HL-60 (cell line): ENCODE measurements at places on chromosomes 6 and 20.
A peak's percentile ranks its signal among the peaks of the same experiment; 100 is the strongest.

- no peak for DNase-seq
Observed at GRCh38 chr6:118324116-118324515, 224.0 kb upstream of the PLN start.

DNA sequence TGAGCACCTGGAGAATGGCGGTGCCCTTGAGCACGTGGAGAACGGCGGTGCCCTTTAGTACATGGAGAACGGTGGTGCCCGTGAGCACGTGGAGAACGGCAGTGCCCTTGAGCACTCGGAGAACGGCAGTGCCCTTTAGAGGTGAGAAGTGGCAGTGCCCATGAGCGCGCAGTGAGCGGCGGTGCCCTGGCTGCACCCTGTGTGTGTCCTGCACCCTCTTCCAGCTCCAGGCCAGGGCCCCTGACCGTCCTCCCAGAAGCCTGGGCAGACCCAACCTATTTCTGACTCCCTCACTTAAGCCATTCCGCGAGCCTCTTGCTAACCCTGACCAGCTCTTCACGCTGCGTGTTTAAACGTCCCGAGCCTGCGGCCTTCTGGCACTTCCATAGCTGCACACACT, 151.3 kb downstream of the DLL1 start:
- DNase-seq = no peak

- DNase-seq = no peak
Observed at GRCh38 chr20:18048176-18048575, 9.5 kb downstream of the OVOL2 start.

GRCh38 chr6:113359155-113360140, 497.7 kb upstream of the MARCKS start:
- DNase-seq = no peak

- DNase-seq = no peak
Observed at GRCh38 chr6:112231594-112232060, 22.7 kb downstream of the LAMA4 start.

- DNase-seq = no peak
Observed at GRCh38 chr6:1574083-1574761, 35.5 kb upstream of the FOXC1 start.

DNA sequence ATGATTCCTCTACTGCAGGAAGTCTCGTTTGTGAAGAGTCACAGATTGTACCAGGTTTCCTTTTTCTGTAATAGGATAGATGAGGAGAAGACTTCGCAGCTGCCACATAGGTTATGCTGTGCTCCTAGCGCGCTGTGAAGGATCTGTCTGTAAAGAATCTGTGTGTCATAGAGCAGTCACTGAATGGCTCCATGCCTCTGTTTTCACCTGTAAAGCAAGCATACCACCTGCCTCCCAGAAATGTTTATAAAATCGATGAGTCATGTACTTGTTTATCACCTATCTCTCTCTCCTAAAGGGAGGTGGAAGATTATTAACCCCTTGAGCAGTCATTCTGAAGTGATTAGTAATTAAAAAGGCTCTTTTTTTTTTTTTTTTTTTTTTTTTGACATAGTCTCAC, 86.6 kb downstream of the TFAP2B start:
- no peak for DNase-seq

GRCh38 chr20:58155148-58155925, 73.1 kb downstream of the ANKRD60 start:
- DNase-seq = no peak

GRCh38 chr6:110728501-110728900, 86.8 kb downstream of the CDK19 start:
- no peak for DNase-seq

DNA sequence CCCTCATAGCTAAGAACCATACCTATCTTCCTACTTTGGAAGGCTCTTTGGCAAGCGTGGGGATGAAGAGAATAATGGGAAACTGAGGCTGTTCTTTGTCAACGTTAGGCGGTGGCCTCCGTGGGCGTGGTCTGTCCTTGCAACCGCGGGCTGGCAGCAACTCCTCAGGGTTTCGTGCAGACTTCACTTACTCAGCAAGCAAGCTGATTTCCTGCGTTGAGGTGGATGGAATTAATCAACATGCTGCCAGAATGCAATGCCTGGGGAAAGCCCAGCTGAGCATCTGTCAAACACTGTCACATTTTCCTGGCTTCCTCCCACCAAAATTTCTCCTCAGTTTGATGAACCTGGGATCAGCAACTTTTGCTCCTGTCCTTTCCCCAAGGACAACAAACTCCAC, 9.2 kb upstream of the IL17F start:
- DNase-seq = no peak

DNA sequence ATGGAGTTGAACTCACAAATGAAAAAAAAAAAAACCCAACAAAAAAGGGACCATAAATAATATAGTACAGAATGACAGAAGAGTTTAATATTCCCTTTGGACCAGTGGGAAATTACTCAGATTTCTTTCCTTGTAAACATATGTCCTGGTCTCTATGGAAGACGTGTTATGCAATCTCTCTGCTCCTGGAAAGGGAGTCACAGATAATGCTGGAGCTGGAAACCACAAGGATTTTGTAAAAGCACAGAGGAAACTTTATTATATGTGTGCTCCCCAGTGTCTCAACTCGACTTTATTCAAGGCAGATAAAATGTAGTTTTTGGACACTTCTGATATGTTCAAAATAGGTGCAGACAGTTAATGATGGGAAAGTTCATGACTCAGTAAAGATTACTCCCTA, 88.1 kb upstream of the ZFP64 start:
- no peak for DNase-seq

DNA sequence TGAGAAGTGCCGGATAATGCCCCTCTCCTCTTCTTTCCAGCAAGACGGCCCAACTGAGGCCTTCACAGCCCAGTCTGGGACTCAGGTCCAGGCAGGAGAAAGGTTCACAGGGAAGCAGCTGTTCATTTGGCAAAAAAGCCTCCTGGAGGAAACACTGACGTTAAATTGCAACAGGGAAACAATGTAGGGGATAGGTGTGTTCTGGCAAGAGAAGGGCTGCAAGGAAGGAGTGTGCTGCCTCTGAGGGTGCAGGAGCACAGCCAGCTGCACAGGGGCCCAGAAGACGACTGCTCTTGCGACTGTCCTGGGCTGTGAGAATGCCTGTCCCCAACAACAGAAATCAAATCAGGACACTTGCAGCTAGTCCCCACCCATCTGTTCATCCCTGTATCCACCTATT, 70.6 kb upstream of the PMEPA1 start:
- DNase-seq = no peak

- DNase-seq = no peak
Observed at GRCh38 chr20:14698605-14699373, 361.4 kb upstream of the FLRT3 start.

DNA sequence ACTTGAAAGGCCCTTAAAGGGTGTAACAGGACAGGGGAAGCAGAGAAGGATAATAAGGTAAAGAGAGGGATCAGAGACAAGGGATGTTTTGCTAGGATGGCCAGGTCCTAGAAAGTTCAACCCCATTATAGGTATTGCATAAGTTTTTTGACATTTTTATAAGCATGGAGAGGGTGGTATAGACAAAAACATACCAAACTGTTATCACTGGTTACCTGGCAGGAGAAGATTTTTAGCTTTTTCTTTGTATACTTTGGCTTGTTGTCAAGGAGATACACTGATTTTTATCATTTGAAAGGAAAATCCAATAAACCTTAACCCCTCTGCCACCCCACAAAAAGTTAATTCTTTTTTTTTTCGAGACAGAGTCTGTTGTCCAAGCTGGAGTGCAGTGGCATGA, 28.4 kb downstream of the ZMYND8 start:
- DNase-seq = no peak

GRCh38 chr6:17988422-17988944, 1.0 kb upstream of the KIF13A start:
- no peak for DNase-seq

- DNase-seq = no peak
Observed at GRCh38 chr20:23776067-23776771, 25.5 kb upstream of the CST1 start.

DNA sequence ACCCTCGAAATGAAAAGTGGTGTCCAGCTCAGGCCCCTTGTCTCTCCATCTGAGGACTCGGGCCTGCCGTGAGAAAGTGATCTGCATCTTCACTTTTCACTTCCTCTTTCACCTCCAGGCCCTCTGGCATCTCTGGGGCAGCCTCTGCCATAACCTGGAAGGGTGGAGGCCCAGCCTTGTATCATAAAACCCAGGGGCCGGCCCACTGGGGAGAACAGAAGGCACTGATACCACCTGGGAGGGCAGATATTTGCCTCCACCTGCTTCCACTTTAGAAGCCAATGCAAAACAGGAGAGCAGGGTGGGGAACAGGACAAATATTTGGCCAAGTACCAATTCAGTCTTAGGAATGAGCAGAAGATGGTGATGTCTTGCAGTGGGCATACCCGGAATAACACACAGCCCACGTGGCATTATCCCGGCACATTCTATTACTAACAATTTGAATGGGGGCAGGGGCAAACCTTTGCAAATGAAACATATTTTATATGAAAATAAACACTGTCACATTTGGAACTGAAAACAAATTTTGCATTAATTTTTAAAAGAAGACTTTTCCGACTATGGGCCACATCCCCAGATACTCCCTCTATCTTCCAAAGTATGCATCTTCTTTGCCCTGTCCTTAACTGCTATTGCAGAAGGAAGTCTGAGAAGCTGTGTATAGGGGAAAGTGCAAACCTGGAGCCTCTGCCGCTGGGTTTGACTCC, 69.2 kb upstream of the TBC1D7 start:
- no peak for DNase-seq

GRCh38 chr6:37149745-37150144, 20.2 kb upstream of the PIM1 start:
- DNase-seq = no peak

- no peak for DNase-seq
Observed at GRCh38 chr6:100467129-100468015, 2.7 kb upstream of the SIM1 start.

DNA sequence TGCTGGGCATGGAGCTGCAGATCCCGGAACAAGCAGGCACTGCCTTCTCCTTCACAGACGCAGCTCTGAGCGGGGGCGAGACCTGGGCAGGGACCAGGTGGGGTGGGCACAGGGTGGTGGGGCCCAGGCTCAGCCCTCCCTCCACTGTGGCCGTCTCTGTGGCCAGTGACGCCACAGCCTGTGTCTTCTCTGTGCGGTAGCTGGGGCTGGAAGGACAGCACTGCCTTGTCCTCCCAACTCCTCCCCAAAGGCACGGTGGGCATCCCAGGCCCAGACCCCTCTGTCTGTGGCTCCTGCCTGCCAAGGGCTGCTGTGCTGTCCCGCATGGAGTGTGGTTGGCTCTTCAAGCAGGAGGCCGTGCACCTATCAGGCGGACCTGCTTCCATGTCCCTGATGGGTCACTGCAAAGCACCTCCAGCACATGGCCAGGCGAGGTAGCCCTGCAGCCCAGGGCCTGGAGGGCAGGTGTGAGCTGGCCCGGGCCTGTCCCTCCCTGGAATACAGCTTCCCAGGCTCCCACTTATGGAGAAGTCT, 14.8 kb upstream of the TNFRSF6B start:
- no peak for DNase-seq

DNA sequence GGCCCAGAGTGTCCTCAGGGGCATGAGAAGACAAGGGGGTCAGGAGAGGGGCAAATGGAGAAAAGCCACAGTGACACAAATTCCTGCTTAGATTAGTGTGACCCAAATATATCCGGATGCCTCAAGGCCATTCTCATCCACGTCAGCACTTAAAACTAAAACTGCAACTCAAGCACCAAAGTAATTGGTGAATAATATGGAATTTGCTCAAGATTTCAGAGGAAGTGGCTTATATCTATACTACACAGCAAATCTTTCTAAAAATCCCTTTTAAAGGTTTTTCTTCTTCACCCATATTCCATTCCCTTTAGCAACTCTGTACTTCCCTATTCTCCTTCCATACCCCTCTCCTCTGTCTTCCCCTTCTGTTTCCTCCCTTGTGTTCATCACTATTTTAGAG, 15.2 kb downstream of the DEF6 start:
- DNase-seq = no peak

GRCh38 chr6:14468647-14469321, 351.2 kb downstream of the CD83 start:
- no peak for DNase-seq

DNA sequence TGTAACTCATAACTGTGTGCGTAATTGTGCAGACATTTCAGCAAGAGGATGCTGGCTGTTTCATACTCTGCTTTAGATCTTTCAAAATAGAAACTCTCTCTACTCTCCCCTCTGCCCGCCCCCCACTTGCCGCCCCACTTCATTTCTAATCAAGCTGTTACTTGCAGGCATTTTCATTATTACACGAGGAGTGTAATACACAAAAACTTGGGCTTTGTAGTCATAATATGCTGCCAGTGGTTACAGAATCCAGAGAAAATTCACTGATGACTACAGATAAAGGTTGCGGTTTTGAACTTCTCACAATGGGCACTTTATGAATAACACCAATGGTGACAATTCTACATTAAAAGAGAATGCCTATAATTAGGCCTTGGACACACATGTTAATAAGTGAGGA, 194.0 kb upstream of the POU3F2 start:
- DNase-seq = no peak

DNA sequence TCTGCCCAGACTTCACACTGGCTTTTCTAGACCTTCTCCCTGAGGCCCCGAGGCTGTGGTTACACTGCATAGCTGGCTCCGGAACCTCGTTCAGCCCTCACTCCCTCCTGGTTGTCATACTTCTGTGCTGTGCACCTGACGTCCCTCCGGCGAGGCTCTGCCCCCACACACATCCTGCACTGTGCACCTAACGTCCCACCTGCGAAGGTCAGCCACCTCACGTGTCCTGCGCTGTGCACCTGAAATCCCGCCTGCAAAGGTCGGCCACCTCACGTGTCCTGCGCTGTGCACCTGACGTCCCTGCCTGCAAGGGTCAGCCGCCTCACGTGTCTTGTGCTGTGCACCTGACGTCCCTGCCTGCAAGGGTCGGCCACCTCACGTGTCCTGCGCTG, 111.0 kb upstream of the FRMD1 start:
- DNase-seq = no peak

- peak; percentile 25 for DNase-seq
Observed at GRCh38 chr6:90146921-90147649, 149.6 kb downstream of the BACH2 start.

DNA sequence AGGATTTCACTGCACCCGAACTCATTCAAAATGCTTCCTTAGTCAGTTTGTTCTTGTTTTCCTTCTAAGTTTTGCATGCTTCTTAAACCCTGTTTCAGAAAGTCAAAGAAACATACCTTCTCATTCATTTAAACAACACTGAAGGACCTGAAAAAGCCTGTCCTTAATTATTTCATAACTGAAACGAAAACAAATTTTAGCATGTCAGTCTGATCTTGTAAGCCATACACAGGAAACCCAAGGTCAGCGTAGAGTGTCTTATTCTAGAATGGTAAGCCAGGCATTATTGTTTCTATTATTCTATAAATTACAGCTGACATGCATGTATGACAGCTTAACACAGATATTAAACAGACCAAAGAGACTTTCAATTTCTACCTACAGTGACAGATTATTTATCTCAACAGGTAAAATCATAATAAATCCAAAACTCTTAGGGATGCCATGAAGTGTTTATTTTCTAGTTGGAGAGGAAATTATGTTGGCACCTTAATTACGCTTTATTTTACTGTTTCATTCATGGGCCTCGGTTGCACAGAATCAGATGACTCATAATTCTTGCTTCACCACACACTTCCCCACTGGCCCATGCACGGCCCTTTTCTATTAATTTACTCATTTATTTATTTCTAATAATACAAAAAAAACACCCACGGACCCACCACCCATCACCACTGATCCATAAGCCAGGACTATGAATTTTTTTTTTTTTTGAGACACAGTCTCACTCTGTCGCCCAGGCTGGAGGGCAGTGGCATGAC, 39.3 kb upstream of the DUSP22 start:
- DNase-seq = no peak
